ENCODE measurements at places on chromosomes 5 and 9. TPM values are rescaled to one million over a fixed set of nuclear protein-coding genes. Genes with fewer than 3 reads are reported as not detected.

- no peak for DNase-seq
Measured at GRCh38 chr5:57232293-57233033, 58.6 kb downstream of the GPBP1 start.

- no peak for DNase-seq
Measured at GRCh38 chr9:117470455-117470854, 55.6 kb upstream of the ASTN2 start.

- no peak for DNase-seq
Measured at GRCh38 chr5:95332158-95332557, 47.3 kb upstream of the MCTP1 start.

DNA sequence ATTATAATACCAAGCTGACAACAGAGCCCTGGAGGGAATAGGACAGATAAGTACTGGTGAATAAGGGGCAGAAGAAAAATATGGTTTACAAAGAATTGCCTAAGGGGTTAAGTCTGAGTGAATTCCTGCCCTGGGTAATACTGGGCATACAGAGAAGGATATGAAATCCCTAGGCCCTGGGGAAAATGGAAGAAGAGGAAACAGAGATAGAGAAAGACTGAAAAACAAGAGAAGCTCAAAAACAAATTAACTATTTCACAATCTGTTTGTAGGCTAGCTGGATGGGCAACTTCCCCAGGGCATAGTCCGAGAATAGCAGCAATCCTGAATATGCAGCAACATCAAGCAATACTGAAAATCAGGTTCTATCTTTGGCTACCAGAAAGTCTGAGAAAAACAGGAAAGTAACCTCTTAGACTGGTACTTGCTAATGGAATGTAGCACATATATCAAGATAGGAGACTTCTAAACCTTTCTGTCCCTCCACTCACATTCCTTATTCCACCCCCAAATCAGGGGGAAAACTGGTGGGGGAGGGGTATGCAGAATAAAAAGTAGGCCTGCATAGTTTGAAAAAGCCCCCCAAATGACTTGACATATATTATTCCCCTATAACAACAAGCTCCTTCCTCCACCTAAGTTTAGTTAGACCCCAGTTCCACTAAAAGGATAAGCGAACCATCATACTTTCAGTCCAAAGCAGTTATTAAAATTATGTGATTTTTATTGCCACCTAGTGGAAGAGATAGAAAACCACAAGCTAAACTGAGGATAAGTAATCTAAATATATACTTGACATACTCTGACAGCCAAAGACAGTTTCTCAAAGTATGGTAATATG lies 20.6 kb downstream of the SLC38A9 start:
- no peak for DNase-seq

PRDM9 gene
- not detected for polyA plus RNA-seq

DNA sequence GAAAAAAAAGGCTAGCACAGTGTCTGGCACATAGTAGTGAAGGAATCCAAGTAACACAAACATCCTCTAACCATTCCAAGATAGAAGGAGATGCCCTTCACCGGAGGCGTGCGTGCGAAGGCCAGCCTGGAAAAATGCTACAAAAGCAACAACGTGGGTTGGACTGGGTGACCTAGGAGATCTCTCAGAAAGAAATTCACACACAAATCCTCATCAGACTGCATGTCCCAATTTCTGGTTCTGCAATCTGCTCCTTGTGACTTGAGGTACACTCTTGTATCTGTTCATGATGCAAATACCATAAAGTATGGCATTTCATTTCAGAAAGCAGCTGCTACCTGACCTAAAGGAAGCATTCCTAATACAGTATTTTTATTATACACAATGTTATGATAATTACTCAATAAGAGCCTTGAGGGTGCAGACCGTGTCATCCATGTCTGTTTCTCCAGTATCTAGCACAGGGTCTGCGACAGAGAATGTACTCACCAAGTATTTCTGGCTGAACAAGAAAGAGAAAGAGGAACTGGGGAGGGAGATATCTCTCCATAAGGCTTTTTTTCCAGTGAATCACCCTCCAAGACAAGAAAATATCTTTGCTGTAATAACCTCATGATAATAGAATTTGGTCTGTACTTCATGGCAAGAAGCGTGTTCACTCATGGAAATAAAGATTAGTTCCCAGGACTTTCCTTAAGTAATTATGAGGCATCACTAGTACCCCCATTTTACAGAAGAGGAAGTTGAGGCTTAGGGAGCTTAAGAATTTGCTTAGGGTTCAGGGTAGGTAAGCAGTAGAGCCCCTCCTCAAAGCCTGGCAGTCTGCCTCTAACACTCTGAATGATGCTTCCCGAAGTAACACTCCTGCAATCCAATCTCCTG lies 138.3 kb downstream of the CDK5RAP2 start:
- no peak for DNase-seq

DNA sequence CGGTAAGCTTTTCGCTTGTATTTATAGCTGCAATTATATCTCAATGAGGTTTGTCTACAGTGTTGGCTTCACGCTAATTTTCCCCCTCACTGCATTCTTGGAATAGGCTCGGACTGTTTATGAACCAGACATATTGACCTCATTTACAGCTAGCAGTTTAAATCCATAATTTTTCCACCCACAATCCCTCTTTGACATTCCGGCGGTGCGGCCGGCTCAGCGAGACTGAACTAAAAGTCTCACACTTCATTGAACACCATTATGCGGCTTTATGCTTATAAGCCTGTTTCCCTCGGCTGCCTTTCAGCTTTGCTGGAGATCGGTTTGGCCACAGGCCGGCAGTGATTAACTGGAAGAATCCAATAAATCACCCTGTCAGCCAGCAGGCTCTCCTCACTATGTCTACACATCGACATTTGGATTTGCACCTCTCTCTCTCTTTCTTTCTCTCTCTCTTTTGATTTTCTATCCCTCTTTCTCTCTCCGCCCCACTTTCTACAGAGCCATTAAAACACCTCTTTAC lies 315.0 kb upstream of the TLE4 start:
- DNase-seq: peak; percentile 41

DNA sequence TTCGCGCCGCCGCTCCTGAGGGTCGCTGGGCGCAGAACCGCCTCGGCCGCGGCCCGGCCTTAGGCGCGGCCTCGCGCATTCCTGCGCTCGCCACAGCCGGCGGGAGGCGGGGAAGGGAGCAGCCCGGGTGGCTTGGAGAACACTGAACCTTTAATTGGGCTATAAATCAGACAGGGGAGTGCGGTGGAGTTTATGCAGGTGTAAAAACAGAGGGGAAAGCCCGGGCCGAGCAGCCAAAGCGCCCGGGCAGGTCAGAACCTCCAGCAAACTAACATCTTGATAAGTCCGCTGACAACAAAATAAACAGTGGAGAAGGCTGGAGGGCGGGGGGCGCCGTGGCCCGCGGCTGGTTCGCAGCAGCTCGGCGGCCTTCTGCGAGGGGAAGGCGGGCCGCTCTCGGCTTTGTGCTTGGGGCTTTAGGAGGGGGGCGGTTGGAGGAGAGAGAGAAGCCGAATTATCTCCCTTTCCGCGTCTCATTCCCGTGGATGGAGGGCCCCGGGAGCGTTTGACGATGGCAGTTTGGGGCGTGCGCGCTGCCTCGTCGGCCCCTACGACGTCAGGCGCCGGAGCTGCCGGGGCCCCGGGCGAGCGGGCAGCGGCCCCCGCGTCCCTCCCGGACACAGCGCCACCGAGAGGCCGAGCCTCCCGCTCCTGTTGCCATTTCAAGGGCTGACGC lies 11.3 kb downstream of the FOXD1 start:
- no peak for DNase-seq

DNA sequence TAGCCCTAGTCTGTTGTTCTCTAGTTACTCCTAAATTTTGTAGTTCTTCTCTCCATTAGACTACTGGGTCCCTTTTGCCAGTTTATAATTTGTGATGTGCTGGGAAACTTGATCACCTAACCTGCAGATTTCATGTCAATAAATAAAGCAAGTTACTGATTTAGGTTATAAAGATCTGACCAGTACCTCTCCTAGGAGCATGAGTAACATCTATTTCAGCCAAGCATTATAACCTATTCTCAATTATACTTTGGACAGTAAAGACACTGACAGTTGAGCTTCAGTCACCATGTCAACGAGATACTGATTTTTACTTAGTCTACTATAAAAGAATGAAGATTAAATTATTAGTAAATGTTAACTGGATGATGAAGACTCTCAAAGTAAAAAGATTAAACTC lies 36.7 kb downstream of the CSNK1A1 start:
- no peak for DNase-seq

DNA sequence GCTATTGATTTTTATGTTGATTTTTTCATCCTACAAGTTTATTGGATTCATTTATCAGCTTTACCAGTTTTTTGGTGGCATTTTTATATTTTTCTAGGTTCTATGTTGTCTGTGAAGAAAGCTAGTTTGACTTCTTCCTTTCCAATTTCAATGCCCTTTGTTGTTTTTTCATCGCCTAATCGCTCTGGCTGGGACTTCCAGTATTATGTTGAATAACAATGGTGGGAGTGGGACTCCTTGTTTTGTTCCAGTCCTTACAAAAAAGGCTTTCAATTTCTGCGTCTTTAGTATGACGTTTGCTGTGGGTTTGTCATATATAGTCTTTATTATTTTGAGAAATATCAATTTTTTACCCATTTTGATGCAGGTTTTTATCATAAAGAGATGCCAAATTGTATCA lies 175.6 kb upstream of the CCNH start:
- no peak for DNase-seq

LCP2 gene
- polyA plus RNA-seq: 4.9 TPM

DNA sequence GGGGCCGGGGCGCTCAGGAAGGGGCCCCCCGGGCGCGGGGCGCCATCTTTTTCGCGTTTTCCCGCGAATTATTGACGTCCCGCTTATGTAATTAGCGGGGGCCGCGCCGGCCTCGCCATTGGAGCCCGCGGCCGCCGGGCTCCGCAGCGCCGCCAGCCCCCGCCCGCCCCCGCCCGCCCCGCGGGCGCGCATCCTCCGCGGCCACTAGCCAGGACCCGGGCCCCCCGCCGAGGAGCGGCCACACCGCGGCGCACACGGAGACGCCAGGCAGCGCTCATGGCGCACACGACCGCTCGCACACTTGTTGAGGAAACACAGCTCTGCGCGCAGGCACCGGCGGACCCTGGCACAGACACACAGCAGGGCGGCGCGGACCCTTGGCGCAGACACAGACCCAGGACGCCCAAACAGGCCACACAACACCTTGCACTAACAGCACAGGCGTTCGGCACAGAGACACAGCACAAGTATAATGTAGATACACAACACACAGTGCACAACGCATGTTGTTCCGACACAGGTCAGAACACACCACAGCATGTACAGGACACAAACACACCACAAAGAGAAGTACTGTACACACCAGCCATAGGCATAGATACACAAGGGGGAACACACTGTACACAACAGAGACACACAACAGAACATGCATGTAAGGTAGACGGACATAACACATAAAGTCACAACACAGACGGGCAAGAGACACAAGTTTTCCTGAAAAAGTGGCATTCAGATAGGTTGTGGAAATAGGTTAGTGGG lies 467 bp upstream of the PHF19 start:
- DNase-seq: peak; percentile 65

UBE2QL1 gene
- polyA plus RNA-seq: 1.4 TPM

UBAP2 gene
- 88.9 TPM for polyA plus RNA-seq

IL5 gene
- polyA plus RNA-seq: not detected

DND1 gene
- polyA plus RNA-seq: not detected

GRCh38 chr9:107079589-107079988 lies 203.5 kb upstream of the RAD23B start:
- no peak for DNase-seq

DNA sequence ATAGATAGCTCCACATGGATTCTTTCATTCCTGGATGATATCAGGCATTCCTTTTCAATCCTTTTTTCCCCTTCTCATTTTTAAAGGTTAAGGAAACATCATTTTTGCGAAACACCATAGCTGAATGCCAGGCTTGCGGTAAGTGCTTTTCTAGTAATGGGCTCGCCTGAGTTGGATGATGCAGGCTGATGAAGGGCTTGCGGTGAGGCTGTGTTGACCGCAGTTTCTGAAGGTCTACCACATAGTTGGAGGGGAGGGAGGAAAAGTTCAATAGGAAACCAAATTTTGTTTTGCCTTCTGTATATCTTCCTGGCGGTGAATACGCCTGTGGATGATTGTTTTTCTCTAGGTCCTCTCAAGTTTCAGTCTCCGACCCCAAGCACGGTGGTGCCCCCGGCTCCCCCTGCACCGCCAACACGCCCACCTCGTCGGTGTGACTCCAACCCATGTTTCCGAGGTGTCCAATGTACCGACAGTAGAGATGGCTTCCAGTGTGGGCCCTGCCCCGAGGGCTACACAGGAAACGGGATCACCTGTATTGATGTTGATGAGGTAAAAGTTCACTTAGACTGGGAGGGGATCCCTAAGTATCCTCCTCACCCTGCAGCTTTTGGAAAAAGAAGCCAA lies 24.3 kb downstream of the THBS4 start:
- no peak for DNase-seq

- no peak for DNase-seq
Measured at GRCh38 chr5:170148430-170149205, 42.9 kb downstream of the FOXI1 start.

AIF1L gene
- 22.2 TPM for polyA plus RNA-seq

DNA sequence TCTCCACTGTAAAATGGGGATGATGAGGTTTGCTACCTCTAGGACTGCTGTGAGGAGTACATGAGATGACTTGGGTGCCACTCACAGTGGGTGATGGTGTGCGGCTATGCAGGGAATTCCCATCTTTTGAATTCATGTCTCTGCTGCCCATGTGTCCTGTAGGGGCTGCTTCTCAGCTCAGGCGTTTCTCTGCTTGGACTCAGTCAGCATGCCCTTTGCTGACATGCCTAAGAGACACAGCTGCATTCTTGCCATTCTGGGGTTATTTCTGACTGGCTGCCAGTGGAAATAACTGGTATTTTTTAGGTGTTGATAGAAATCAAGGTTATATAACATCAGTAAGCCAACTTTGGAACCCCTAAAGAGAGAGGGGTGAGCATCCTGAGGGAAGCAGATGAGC lies 24.3 kb upstream of the XPA start:
- DNase-seq: no peak

- DNase-seq: no peak
Measured at GRCh38 chr9:117178596-117179375, 236.1 kb downstream of the ASTN2 start.

DNA sequence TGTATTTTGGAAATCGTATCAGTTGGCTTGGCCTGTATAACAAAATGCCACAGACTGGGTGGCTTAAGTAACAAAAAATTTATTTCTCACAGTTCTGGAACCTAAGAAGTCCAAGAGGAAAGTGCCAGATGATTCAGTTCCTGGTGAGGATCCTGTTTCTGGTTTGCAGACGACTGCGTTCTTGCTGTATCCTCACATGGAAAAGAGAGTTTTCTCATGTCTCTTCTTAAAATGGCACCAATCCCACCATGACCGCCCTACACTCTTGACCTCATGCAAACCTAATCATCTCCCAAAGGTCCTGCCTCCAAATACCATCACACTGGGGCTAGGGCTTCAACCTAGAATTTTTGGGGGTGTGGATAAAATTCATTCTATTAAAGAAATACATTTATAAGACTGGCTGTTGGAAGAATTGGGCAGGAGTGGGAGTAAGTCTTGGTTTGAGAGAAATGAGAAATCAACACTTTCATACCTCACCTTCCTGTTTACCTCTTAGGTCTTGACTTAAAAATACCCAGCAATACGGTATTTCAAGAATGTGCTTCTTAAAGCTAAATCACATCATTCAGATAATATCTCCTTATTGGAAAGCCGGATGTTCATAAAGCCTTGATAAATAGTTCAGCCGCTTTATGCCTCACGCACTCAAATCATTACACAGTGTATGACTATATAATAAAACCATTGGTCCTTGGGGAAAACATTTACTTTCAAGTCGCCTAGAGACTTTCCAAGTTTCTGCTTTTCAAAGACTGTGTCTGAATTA lies 28.7 kb downstream of the PTTG1 start:
- no peak for DNase-seq
